Smooth muscle cell of the pulmonary artery (primary cell): ENCODE measurements at places on chromosomes 2 and 18. TPM values are rescaled to one million over a fixed set of nuclear protein-coding genes. Genes with fewer than 3 reads are reported as not detected.

The BOLA3 gene
- total RNA-seq = 14.7 and 18.1 TPM in 2 replicates

The DNAH7 gene
- 0.46 and 3.1 TPM in 2 replicates for total RNA-seq

The ANKRD30B gene
- 0.73 and 1.4 TPM in 2 replicates for total RNA-seq

The HRH4 gene
- 0.07 and 0.17 TPM in 2 replicates for total RNA-seq

The TUBA3E gene
- total RNA-seq = not detected in 2 replicates

The MC2R gene
- total RNA-seq = not detected in 2 replicates

The EHBP1 gene
- 61.9 and 80.9 TPM in 2 replicates for total RNA-seq

The ABCA12 gene
- total RNA-seq = 0.07 and 0.13 TPM in 2 replicates

The NOTO gene
- total RNA-seq = not detected in 2 replicates

The ELAC1 gene
- total RNA-seq = 4.2 and 4.8 TPM in 2 replicates

The PTRHD1 gene
- total RNA-seq = 15.2 and 17.9 TPM in 2 replicates

The PUM2 gene
- total RNA-seq = 70.9 and 72.3 TPM in 2 replicates

The RNU2-63P gene
- total RNA-seq = not detected in 2 replicates
